ENCODE measurements at places on chromosomes 6 and 20. TPM values are rescaled to one million over a fixed set of nuclear protein-coding genes. Genes with fewer than 3 reads are reported as not detected.

The DYNLT2 gene
- total RNA-seq, result 0.54 TPM

DNA sequence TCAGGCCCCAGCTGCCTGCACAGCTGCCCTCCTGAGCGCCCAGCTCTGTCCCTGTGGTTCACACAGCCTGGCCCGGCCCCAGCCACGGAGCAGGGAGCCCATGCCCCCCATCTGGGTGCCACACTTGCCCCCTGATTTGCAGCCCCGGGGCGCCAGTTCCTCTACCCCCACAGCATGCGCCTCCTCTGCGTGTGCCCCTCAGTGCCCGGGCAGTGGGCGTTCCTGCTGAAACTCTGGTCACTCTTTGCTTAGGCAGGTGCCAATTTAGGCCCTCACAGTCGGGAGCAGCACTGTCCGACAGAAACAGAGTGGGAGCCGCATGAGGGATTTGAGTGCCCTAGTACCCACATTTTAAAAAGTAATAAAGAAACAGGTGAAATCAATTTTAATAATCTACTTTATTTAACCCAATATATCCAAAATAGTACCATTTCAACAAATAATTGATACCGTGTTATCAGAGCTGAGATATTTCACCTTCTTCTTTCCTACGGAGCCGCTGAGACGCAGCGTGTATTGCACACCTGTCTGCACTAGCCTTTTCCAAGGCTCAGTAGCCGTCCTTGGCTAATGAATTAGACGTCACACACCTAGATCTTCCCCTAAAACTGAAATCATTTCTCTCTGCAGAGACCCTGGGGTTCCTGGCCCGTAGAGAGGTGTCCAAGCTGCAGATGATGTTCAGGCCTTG, 106.4 kb downstream of the ASXL1 start:
- no peak for DNase-seq

DNA sequence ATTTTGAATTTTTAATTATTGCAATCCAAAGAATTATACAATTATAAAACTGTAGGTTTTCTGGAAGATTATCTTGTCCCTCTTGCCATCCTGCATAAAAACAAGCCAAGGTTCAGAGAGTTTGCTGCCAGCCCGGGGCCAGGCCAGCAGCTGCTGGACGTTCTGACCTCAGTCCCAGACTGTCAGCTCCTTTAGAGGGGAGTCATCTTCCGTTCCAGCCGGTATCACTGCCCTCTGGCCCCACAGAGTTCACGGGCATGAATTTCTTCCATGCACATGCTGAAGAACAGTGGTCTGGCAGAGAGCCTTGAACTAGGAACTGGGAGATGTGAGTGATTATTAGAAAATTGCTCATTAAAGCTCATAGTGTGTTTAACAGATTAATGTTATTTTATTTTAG, 130.4 kb upstream of the QKI start:
- no peak for DNase-seq

GRCh38 chr20:40896814-40897700, 131.6 kb upstream of the TOP1 start:
- DNase-seq, result no peak

DNA sequence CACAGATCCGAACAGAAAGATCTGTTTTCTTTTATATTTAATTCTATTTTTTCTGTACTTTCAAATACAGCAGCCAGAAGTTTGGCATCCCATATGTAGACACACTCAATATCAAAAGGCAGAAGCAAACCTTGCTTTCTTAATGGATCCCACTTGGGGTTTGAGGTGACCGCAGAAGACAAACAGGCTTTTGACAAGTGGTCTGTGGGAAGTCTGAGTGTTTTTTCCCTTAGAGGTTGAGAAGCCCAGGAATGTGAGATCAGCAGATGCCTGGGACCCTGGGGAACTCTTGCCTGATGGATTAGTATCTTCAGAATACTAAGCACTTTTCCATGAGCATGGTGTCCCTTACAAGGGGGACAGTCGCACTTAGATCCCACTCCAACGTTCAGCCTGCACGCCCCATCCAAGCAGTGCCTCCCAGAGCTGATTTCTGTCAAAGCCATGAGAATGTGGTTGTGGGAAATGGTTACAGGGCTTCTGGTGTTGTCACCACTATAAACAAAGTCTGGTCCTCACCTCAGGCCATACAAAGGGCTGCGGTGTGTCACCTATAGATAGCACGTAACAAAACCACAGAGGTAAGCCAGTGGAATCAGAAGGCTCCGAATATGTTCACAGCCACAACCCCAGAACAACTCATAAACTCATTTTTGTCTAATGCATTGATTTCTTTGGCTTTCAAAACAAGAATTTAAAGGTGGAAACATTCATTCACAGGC, 12.7 kb downstream of the IL17F start:
- DNase-seq, result no peak

DNA sequence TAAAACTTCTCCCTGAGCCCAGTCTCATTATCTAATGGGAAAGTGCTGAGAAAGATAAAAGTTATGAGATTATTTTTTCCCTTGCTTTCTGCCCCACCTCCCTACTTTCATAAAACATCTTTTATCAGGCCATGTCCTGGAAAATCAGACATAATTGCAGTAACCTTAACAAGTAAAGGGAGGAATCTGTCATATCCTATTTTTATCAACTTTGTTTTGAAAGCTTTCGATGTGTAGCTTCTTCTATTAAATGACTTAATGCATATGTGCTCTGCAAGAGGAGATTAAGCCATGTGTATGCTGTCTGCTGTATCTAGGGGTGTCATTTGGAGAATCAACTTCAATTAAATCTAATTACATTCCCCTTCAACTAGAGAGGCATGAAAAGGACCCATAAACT, 408.9 kb downstream of the CBLN4 start:
- DNase-seq, result no peak

DNA sequence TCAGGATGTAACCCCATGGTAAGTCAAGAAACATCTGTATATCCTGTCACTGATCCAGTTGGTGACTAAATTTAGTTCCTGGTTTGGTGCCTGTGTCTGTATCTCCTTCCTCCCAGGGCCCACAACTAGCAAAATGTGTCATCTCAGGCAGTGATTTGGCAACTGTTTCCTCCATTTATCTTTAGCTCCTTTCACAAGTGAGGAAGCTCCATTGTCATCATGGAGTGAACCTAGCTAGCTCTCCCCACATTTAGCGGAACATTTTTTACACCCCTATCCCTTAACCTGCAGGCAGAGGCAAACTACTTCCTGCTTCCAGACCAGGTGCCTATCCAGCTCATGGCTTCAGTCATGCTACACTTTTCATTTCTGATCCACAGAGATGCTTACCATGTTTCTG, 99.5 kb downstream of the IPCEF1 start:
- DNase-seq, result no peak

DNA sequence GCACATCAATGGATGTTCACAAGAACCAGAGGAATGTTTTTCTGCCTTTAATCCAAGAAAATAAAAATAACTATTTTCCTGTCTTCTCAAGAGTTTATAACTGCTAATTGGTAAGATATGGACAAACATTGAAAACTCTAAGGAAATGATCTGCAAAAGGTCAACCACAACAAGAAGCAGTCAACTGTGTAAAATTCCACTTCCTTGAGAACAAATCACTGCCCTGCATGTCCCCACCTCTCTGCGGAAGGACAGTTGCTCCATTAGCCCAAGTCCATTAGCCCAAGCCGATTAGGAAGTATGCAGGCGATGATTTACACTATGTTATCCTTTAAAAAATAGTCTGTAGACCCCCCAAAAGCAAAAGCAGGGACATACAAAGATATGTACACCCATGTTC, 27.6 kb downstream of the SLC22A23 start:
- peak; percentile 23 for DNase-seq

DNA sequence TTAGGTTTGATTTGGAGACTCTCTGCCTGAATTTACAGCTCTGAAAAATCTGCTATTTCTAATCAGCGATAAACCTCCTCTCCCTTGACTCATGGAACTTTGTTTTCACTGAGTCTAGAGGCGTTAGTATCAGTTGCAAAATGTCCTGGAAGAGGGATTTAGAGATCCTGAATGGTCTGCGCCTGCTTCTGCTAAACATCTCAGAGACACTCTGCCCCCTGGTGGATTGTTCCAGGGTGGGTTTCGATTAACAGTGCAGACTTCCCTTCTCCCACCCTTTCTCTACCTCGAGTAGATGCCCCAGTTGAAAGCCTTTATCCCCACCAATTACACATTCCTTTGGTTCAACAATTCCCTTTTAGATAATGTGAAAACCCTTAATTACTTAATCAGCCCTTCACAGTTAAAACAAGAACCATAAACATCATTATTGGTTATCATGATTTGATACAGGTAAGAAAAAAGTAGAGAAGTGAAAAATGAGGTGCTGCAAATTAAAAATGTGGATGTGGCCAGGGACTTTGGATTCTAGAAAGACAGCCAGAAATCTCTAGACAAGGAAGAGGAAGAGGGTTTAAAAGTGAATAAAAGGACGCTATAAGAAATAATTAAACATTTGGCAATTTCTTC, 5.5 kb downstream of the HTR1B start:
- peak; percentile 44 for DNase-seq

The DNPH1 gene
- total RNA-seq, result 194 TPM

DNA sequence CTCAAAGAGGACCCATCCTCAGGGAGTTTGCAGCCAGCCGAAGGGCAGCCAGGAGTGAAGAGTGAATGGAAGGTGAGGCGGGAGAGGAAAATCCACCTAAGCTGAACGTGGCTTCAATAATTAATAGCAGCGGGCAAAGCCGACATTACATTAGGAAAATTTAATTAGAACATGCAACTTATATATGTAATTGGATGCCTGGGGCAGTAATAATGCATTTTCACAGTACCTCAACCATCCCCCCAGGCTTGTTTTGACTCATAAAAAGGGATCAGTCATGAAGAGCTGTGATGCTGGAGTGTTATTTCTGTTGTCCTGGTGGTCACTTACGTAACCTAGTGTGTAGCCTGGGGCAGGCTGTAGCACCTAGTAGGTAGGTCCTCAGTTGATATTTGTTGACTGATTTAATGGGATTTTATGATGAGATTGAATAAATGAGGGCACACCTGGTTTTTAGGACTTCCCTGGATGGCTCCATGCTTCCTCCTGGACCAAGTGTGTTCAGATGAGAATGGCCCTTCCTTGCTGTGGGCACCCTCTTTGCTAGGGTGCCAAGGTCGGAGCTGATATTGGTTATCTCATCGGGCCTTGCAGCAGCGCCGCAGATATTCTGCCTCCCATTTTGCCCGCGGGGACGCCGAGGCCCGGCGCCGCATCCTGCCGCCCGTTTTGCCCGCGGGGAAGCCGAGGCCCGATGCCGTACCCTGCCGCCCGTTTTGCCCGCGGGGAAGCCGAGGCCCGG, 128.8 kb downstream of the CDH26 start:
- DNase-seq, result no peak

The EIF2S2 gene
- total RNA-seq, result 241 TPM

The KCNK15 gene
- not detected for total RNA-seq

The COL21A1 gene
- not detected for total RNA-seq

The TULP1 gene
- total RNA-seq, result not detected

DNA sequence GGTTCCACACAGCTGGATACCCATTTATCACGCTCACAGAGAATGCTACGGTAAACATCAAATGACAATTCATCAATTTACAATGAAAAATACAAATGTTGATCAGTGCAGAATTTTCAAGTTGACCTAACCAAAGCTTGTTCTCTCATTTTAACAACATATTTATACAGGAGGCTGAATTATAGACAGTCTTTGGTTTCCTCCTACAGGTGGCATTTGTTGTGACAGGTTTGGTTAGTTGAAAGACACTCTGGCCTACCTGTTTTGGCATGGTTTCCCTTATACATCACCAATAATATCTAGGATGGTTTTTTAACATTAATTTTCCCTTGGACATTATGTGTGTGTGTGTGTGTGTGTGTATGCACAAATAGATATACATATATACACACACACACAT, 642.5 kb upstream of the MMS22L start:
- no peak for DNase-seq

DNA sequence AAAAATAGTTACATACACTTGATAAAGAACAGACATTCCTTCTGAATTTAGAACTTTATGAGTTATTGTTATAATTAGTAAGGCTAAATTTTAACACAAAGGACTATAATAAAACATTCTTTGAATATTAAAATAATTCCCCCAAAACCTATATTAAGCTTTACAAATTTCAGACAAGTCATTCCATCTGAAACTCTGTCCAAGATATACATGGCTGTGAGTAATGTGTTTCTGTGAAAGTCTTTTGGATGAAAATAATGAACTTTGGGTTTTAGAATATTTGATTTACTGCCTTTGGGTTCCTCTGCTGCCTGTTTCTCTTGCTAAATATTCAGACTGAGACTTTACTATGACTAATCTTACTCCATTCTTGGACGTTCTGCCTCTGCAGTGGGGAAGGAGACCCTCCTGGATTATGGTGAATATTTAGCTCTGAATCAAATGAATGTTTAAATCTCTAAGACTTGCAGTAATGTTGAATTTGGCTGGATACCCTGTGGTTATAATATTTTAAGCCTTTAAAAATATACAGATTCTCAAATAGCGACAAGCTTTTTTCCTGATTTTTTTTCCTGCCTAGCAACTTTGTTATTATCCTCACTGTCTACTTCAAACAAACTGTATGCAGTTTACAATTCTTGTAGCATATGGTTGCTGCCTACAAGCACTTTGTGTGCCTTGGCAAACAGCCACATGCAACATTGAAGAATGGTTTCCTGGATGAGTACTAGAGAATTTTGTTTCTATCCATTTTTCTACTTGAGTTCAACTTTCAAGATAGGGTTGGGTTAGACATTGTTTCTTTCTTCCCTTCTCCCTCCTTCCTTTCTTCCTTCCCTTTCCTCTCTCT, 51.4 kb downstream of the TXLNB start:
- DNase-seq, result no peak

The RIPOR3 gene
- total RNA-seq, result 0.47 TPM

GRCh38 chr20:39547546-39548408, 585.6 kb downstream of the DHX35 start:
- no peak for DNase-seq

DNA sequence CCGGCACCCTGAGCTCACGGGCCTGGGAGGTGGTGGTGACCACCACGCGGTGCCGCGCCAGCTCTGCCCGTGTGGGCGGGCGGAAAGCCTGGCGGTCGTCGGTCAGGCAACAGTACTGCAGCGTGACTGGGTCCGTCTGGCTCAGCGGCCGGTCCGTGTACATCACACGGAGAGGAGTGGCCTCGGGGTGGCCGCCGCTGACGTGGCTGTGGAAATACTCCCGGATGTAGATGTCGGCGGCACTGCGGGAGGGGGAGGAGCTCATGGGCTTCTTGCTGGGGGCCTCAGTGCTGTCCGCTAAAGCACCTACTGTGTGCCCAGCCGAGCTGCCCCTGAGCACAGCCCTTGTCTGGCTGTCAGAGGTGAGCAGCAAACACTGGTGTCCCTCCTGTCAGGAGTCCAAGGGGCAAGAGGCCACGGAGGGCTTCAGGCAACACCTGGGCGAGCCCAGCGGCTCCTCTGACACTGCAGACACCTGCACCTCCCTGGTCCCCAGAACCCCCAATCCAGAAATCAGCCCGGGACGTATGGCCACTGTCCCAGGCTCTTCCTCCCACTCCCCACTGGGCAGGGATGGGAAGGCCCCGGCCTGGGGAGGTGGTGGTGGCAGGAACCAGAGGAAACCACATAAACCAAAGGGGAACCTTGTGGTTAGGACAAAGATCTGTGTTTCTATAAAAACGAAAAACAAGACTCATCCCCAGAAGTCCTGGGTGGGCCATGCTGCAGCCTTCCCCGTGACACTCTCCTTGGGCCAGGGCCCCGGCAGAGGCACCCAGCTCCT, 6.5 kb downstream of the HELZ2 start:
- no peak for DNase-seq

The TNF gene
- 4.3 TPM for total RNA-seq

The RXRB gene
- total RNA-seq, result 25.1 TPM

The NKAPL gene
- not detected for total RNA-seq

- DNase-seq, result no peak
Measured at GRCh38 chr6:149425224-149425623, 25.2 kb downstream of the SUMO4 start.

The HTR1E gene
- not detected for total RNA-seq

- DNase-seq, result no peak
Measured at GRCh38 chr20:33655164-33655563, 7.0 kb upstream of the C20orf144 start.

The ZNF512B gene
- total RNA-seq, result 5.8 TPM

All from Caki2 (cell line).